NCI-H345 (cell line): ENCODE measurements at places on chromosomes 11 and 22.

GRCh38 chr11:42085736-42086135, 626.3 kb upstream of the LRRC4C start:
- no peak for DNase-seq

DNA sequence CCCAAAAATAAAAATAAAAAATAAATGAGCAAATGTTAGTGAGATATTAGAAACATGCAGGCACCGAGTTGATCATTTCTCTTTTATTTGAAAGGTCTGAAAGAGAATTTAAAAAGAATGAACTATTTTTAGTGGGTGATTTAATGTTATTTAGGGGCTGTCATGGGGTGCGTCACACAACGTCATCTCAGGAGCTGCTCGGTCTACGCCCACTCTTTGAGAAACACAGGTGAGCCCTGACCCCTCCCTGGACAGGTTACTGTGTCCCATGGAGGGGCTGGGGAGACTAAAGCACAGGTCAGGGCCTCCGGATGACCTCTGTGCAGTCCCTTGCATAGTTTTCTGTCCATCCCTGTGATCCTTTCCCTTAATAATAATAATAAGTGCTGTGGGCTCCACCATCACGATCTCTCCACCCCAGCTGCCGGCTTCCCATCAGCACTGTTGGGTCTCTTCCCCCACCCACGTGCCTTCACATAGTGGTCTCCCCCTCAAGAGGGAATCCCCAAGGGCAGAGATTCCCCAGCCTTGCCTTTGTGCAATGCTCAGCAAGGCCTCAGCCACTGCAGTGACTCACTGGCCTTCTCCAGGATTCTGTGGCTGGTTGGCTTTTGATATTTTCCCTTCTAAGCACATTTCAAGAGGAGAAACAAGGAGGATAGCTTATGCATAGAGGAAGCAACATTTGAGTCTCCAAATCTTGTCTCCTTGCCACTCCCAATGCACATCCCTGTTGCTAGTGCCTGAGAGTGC, 159.9 kb downstream of the TTC17 start:
- DNase-seq: no peak

- no peak for DNase-seq
Observed at GRCh38 chr11:1181853-1182535, 24.2 kb downstream of the MUC5AC start.

DNA sequence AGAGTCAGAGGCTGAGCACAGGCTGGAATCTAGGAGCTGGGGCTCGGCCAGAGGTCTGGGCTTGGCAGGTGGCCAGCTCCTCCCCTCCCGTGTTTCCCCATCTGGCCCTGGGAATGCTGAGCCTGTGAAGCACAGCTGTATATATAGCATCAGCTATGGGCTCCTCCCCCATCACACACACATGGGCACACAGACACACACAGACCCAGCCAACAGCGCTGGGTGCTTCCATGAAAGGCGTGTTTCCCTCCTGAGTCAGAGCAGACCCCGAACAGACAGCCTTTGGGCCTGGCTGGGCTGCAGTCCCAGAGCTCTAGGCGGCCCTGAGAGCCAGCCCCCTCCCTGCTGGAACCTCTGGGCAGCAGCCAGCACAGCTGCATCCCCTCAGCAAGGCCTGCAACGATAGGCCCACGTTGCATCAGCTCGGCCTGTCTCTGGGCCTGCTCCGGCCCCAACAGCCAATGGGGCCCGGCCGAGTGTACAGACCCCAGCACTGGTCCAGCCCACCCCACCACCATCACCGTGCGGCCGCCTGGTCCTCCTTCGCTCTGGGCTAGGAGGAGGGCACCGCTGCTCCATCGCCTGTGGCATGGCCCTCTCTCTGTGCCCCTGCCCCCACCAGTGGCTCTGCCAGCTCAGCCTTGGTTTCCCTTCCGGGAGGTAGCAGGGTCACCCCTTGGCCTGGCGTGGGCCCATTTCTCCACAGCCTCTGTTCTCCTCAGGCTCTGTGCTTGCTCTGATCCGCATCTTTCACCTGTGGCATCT, 7.6 kb upstream of the SERPINH1 start:
- DNase-seq: peak; percentile 25

GRCh38 chr11:9624448-9624847, 39.4 kb upstream of the SWAP70 start:
- no peak for DNase-seq

GRCh38 chr22:39150848-39151215, 1.6 kb downstream of the CBX7 start:
- no peak for DNase-seq

DNA sequence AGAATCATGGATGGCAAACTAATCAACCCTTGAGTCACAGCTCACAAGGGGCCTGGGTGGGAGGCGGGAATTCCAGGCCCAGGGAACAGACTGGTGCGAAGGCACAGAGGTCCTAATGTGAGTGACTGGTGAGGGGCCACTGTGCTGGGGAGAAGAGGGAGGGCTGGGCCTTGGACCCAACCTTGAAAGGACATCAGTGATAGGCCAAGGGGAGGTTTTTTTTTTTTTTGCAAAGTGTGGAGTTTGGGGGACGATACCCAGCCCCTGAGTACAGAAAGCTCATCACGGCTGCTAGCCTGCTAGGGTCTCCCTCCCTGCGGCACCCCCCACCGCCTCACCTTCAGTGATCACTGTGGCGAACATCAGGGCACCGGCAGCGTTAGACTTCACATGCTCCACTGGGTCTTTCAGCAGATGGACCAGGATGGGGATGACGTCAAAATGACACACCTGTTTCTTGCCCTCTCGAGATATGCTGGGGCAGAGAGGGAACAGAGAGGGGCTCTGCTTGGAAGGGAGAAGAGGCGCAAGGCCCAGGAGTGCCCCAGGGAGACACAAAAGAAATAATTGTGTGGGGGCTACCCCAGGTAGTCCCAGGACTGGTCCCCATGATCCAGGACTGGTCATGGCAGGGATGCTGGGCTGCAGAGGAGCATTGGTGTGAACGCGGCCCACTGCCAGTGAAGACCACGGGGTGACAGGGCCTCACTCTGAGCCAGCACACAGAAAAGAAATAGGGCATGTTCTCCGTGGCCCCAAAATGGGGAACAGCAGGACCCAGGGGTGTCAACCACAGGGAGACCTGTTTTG, 8.6 kb upstream of the GNAZ start:
- DNase-seq: no peak

GRCh38 chr11:76361776-76362175, 19.2 kb downstream of the THAP12 start:
- no peak for DNase-seq

DNA sequence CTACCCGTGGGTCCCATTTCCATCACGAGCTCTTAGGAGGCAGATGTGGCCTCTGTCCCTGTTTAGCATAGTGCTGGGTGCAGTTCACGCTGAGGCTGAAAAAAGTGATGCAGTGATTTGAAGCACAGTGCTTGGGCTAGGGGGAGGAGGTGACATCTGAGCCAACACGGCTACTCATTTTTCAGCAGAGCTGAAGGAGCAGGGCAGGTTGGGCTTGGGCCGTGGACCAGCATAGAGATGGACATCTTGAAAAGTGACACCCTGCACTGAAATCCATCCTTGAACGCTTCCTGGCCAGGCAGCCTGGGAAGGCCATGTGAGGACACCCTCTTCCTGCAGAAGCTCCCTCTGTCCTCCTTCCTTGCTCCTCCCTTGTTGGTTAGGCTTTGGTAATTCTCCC, 66.4 kb downstream of the ADAMTS15 start:
- DNase-seq: no peak

GRCh38 chr11:108939135-108939534, 274.3 kb downstream of the DDX10 start:
- DNase-seq: no peak

DNA sequence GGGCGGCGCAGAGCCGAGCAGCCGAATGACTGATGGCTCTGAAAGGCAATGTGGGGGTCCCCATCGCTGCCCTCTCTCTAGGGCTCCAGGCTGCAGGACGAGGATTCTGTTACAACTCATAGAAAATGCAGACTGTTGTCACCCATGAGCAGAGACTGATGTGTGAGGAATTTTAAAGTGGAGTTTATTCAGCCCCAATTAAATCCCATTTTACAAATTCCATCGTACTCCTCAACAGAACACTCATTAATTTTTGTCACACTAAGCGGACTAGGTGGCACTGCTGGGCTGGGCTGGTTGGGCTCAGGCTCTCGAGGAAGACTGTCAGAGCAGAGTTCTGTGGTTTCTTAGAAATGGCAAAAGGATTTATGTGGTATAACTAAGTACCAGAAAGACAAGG, 102.6 kb upstream of the SPON1 start:
- DNase-seq: no peak

DNA sequence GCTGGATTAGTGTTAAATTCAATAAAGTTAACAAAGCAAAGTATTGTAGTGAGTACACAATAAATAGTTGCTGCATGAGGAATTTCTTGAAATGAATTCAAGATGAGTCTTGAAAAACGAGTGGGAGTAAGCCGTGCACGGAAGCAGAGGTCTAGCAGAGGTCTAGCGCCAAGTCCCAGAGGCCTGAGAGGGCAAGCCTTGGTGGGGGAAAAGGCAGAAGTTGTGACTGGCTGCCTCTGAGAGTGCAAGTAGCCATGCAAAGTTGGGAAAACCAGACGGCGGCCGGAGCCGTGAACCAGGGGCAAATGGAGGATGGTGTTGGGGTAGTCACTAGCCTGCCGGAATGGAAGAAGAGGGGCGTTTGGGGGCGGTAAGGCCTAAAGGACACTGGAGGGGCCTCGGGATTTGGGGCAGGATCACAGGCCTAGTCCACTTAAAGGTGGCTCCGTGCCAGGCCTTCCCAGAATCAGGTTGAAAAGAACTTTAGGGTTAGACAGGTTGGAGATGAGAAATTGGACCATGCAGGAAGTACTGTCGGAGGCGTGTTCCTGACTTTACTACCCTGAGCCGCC, 379 bp upstream of the SLC3A2 start:
- DNase-seq: no peak

- DNase-seq: no peak
Observed at GRCh38 chr11:73244589-73245240, 26.6 kb downstream of the P2RY2 start.

DNA sequence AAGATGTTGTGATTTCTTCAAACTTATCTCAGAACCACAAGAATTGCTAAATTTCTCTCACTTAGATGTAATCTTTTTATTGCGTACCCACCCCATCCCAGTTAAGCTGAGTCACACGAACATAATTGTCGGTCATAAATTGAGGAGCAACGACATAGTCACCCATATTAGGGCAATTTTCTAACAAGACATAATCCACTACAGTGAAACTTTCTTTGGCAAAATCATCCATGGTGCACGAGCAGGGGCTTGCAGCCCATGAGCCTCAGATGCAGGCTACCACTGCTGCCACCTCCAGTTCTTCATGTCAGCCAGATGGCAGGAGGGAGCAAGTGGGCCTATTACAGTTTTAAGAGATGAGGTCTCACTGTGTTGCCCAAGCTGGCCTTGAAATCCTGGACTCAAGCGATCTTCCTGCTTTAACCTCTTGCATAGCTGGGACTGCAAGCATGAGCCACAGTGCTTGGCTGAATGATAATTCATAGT, 70.3 kb upstream of the GRK2 start:
- no peak for DNase-seq

GRCh38 chr11:118610225-118610772, 2.9 kb downstream of the PHLDB1 start:
- DNase-seq: no peak

GRCh38 chr11:130651066-130651855, 202.8 kb downstream of the ADAMTS15 start:
- no peak for DNase-seq

- DNase-seq: no peak
Observed at GRCh38 chr22:23223569-23224317, 43.4 kb downstream of the BCR start.

GRCh38 chr11:27141576-27141975, 101.0 kb downstream of the BBOX1 start:
- DNase-seq: no peak

- peak; percentile 31 for DNase-seq
Observed at GRCh38 chr11:122758974-122759373, 79.3 kb upstream of the CRTAM start.

GRCh38 chr11:74691755-74692154, 39.5 kb downstream of the CHRDL2 start:
- DNase-seq: no peak

- no peak for DNase-seq
Observed at GRCh38 chr22:35307892-35308291, 8.2 kb downstream of the TOM1 start.

GRCh38 chr11:62399878-62400266, 19.0 kb upstream of the SCGB1A1 start:
- no peak for DNase-seq

- DNase-seq: no peak
Observed at GRCh38 chr22:21446827-21447690, 20.1 kb upstream of the TMEM191C start.

DNA sequence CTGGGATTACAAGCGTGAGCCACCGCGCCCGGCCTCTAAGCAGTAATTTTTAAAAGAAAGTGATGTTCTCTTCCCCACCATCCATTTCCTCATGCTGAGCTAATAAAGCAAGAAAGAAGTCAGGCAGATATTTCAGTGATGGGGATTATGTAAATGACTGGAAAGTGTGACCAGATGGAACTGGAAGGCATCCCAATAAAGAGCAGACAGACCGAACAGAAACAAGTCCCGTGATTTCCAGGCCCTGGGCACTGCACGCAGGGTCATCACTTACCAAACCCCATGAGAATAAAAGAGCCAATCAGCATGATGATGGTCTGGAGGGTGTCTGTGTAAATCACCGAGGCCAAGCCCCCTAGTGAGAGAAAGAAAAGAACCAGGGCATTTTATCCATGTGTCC, 18.2 kb downstream of the SLC5A4 start:
- no peak for DNase-seq

- DNase-seq: no peak
Observed at GRCh38 chr11:76193219-76193618, 13.1 kb downstream of the WNT11 start.

DNA sequence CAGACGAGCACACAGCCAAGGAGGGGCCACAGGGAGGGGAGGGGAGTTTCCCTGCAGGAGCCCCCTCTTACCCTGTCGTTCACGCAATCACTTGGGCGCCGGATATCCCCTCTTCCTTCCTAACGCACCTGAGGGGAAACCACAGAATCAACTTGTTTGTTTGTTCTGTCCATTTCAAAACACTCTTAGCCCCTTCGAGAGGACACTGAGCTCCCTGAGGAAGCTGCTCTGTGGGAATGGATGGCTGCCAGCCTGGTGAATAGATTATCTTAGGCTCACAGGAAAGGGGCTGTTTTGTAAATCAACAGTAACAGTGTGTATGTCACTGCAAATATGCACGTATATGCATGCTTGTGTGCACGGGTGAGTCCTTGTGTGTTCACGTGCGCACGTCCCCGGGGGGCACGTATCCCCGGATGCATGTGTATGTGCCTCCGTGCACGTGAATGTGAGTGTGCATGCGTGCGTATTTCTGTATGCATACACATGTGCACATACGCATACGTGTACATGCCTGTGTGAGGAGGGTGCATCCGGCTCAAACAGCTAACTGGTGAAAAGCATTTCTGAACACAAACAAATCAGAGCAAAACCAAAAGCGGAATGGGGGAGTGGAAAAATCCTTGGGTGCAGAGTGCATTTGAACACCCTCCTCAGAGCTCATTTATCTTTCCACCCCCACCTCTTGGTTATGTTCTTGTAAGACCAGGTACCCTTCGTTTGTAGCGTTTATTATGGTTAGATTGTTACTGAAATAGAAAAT, 7.2 kb downstream of the ARSA start:
- peak; percentile 73 for DNase-seq

GRCh38 chr11:66858939-66859685, 2.2 kb downstream of the LRFN4 start:
- no peak for DNase-seq
